ENCODE measurements at places on chromosomes 12 and 14.

DNA sequence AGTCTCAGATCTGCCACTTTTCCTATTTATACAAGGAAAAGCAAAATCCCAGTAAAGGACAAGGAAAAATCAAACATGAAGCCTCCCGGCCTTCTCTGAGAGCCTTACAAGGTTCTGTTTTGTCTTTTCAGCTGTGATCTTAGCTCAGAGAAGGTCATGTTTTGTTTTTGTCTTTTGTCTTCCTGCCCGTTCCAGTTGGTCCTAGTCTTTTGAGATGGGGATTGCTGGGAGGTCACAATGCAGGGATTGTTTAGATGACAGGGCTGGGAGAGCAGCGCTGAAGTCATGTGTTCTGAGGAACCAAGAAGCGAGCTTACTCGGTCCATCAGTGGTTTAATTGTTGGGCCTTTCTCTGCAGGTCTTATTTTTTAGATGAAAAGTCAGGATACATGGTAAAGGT is 6.0 kb downstream of the PLEKHH1 start:
- DNase-seq, result no peak

DNA sequence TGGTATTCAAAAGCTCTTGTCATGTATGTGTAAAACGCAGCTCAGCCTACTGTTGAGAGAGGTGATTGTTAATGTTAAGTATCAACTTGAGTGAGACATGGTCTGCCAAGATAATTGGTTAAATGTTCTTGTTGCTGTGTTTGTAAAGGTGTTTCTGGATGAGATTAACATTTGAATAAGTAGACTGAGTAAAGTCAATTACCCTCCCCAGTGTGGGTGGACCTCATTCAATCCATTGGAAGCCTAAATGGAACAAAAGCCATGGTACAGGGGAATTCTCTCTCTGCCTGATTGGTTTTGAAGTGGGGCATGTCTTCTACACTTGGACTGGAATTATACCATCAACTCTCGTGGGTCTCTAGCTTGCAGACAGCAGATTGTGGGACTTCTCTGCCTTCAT is 63.8 kb upstream of the RERGL start:
- DNase-seq, result no peak

GRCh38 chr12:59972905-59973304 is 377.1 kb downstream of the SLC16A7 start:
- DNase-seq, result no peak

- no peak for DNase-seq
Measured at GRCh38 chr14:56817396-56817921, 7.2 kb upstream of the OTX2 start.

DNA sequence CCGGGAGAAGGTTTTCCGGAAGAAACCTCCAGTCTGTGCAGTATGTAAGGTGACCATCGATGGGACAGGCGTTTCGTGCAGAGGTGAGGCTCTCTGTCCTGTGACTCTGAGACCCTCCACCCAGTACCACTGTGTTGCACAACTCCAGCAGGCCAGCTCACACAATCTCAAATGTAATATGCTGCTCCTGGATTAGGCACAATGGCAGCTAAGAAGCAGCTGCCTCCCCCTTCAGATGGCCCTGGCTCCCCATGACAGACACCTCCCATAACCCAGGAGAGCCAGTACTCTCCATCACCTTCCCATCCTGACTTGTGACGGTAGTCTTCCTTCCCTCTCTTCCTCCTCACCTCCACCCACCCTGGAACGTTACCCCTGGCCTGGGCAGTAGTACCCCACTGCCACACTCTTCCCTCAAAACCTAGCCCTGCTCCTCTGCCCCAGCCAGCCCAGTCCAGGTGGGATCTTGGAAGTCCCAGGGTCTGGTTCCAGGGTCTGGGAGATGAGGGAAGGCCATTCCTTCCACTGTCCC is 2.1 kb downstream of the TNS2 start:
- no peak for DNase-seq

- DNase-seq, result no peak
Measured at GRCh38 chr12:79067977-79068376, 203.4 kb downstream of the SYT1 start.

DNA sequence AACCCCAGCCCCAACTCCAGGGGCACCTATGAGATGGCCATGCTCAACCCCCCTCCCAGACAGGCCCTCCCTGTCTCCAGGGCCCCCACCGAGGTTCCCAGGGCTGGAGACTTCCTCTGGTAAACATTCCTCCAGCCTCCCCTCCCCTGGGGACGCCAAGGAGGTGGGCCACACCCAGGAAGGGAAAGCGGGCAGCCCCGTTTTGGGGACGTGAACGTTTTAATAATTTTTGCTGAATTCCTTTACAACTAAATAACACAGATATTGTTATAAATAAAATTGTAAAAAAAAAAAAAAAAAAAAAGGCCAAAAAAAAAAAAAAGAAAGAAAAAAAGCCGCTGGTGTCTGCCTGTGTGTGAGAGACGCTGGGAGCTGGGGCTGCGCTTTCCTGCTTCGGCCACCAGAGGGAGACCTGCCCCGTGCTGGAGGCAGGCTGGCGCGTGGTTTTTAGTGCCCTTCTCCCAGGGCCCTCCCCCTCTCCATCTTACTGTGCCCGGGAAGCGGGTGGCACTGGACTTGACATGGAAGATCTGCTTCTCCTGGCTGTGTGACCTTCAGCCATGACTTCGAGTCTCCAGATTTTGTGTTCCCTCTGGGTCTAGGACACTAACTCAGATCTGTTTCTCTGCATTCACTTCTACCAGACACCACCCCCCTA is 3.4 kb upstream of the NXPH4 start:
- peak; percentile 84 for DNase-seq

DNA sequence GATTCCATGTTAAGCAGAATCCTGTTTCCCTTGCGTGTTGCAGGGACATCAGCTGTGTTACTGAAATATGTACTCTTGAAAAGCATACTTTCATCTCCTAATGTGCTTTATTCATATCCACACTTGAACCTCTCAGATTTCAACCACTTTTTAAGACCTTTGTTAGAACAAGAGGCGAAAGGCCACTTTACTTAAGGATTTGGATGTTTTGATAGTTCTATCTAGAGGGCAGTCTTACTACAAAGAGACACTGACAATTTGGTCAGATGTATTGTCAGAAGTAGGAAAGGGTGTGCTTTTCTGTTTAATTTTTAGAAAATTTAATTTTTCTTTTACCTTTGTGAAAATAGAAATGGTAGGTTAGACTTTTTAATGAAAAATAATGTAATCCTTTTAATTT is 267.9 kb downstream of the TMTC2 start:
- DNase-seq, result no peak

- no peak for DNase-seq
Measured at GRCh38 chr12:102462795-102463465, 17.4 kb downstream of the IGF1 start.

DNA sequence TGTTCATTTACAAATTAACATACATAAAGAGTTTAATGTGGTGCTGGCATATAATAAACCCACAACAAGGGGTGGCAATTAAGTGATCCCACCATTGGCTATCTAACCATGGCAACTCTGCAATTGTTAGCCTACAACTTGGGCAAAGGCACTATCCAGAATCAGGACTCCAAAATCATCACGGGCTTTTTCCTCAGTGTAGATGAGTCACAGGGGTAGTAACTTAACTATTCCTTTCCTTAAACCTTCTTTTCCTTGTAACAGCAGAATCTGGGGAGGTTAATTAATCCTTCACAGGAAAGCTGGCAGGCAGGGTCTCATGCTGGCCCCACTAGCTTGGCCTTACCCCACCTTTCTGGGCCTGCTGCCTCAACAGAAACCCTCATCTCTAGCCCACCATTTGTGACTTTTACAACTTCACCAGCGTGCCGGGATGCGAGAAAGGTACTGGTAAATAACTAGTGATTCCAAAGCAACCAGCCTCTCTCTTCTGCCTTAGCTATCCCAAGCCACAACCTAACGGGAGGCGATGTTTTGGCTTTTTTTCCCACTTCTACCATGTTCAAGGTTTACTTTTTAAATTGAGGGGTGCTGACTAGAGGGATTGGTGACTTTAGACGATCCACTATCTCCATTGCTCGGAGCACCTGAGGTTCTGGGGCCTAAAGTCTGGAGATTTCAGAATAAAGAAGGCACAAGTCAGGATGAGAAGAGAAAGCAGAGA is 744 bp downstream of the ATP5MC2 start:
- no peak for DNase-seq

- DNase-seq, result no peak
Measured at GRCh38 chr12:61490526-61491498, 769.4 kb upstream of the USP15 start.

DNA sequence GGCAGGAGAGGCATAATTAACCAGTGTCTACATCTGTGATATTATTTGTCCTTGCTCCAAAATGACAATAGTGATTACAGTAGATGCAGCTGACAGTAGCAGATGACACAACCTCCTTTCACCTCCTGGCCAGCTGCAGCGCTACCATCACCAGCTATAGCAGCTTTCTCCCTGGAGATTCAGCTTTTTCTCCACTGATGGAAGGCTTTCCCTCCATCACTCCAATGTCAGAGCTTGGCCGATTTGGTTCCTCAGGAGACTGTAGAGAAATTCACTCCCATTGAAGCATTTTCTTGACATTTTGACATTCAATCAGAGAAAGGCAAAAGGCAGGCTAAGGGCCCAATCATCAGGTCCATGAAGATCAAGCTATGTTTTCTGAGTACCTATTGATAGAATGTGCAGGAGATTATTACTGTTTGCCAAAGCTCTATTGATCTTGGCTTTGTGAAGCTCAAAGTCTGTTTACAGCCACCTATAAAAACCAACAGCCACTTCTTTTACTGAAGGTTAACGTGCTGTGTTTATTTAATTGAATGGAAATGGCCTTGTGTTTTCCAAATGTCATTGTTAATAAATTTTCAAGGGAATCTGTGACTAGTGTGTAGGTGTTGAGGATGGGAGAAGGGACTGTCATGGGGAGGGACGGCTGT is 785.1 kb downstream of the DIO2 start:
- no peak for DNase-seq

GRCh38 chr14:69755296-69755695 is 11.6 kb upstream of the SRSF5 start:
- no peak for DNase-seq

DNA sequence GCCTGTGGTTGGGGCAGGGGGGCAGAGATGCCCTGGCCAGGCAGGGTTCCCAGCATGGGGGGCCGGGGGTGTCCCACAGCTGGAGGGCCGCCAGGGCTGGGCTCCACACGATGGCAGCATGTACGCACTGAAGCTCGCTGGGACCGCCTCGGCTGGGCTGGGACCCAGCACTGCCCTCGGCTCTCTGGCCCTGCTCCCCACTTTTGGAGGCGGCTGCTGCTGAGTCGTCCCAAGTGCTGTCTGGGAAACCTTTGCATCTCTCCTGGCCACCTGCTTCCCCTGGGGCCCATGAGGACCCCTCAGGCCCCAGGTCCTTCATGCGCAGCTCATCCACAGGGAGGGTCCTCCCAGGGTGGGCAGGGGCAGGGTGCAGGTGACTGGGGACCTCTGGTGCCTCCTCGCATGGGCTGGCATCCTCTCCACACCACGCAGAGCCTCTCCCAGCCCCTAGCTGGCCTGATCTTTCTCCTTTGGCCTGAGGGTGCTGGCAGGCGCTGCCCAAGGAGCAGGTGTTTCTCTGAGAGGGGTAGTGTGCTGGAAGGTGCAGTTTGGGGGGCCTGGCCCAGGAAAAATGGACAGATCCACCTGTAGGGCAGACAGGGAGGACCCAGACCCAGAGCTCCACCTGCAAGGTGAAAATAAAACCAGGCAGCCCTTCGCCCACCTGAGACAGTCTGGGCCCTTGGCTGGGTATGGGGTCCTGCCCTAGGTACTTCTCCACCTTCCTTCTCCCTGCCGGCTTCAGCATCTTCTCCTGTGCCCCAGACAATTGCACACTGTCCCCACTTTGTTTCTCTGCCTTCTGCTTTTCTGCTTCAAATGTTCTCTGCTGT is 46.9 kb downstream of the DLK1 start:
- no peak for DNase-seq

GRCh38 chr14:76386944-76387782 is 11.2 kb downstream of the ESRRB start:
- peak; percentile 55 for DNase-seq

- no peak for DNase-seq
Measured at GRCh38 chr12:32519047-32519446, 119.7 kb downstream of the FGD4 start.

- no peak for DNase-seq
Measured at GRCh38 chr12:124784871-124785572, 78.6 kb downstream of the SCARB1 start.

GRCh38 chr14:56423544-56423943 is 156.1 kb upstream of the TMEM260 start:
- DNase-seq, result no peak

- no peak for DNase-seq
Measured at GRCh38 chr12:26340649-26341048, 145.3 kb downstream of the SSPN start.

GRCh38 chr14:37493606-37494005 is 101.4 kb downstream of the FOXA1 start:
- DNase-seq, result no peak

- DNase-seq, result no peak
Measured at GRCh38 chr12:117580718-117581062, 219.3 kb upstream of the NOS1 start.

- DNase-seq, result no peak
Measured at GRCh38 chr12:94404854-94405253, 54.8 kb downstream of the CEP83 start.

- no peak for DNase-seq
Measured at GRCh38 chr14:73223049-73223448, 14.3 kb upstream of the PAPLN start.

Data from stimulated activated CD4-positive, alpha-beta T cell treated with anti-CD3 and anti-CD28 coated beads, Interleukin-4, amount 100 ng/mL, for 1 hour (primary cell).